ENCODE measurements at places on chromosomes 5 and 9. TPM values are rescaled to one million over a fixed set of nuclear protein-coding genes. Genes with fewer than 3 reads are reported as not detected.

HABP4 gene
- polyA plus RNA-seq = 19.6 TPM

DNA sequence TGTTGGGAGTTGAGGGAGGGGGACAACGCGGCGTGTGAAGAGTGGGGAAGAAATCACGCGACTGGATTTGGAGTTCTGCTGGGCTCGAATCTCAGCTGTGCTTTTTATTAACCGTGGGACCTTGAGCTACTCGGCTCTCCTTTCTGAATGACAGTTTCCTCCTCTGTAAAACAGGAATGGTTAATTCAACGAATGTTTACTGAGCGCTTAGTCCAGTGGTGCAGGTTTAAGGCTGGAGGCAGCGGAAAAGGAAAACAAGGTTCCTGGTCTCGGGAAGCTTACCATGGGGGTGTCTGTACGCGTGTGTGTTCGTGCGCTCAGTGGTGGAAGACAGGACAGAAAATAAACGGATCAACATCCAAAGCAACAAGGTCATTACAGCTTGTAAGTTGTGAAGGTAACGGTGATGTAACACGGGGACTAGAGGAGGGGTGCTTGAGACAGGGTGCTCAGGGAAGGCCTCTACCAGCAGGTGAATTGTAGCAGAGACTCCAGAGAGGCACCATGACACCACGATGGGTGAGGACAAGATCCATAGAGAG is 277 bp downstream of the EIF4E1B start:
- DNase-seq = no peak

GRCh38 chr5:75664979-75665378 is 52.3 kb downstream of the POC5 start:
- DNase-seq = no peak

PHF24 gene
- 0.07 TPM for polyA plus RNA-seq

- no peak for DNase-seq
These were observed 2.5 kb downstream of the PHF2 start for GRCh38 chr9:93578844-93579243.

- DNase-seq = no peak
These were observed 1050.0 kb upstream of the CDH10 start for GRCh38 chr5:25694801-25695200.

WDR36 gene
- polyA plus RNA-seq = 4.5 TPM

SEMA6A gene
- polyA plus RNA-seq = 3.1 TPM

IL4 gene
- not detected for polyA plus RNA-seq
